ENCODE measurements at places on chromosomes 1 and 21.

DNA sequence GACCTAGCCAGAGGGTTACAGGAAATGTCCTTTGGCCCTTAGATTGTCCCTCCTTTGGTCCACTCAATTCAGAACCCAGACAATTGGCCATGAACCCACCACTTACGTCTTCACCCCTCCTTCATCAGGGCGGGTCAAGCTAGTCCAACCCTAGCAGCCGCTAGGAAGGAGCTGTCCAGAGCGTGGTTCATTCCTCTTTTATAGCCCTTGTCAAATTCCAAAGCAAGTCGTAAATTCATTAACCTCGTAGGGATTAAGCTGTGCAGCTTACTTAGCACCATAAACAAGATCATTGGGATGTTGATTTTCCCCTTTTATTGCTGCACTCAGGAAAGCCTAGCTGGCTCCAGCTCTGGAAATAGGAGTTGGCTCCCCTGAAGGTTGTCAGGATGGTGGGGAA lies 90.1 kb downstream of the TMEM53 start:
- no peak for DNase-seq

DNA sequence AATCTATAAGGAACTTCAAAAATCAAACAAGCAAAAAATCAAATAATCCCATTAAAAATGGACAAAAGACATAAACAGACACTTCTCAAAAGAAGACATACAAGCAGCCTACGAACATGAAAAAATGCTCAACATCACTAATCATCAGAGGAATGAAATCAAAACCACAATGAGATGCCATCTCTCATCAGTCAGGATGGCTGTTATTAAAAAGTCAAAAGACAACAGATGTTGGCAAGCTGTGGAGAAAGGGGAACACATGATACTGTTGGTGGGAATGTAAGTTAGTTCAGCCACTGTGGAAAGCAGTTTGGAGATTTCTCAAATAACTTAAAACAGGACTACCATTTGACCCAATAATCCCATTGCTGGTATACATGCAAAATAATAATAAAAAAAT lies 226.4 kb downstream of the S1PR1 start:
- no peak for DNase-seq

- DNase-seq: no peak
Measured at GRCh38 chr1:86933562-86934377, 19.3 kb downstream of the HS2ST1 start.

- DNase-seq: peak; percentile 78
Measured at GRCh38 chr1:110962892-110963690, 631 bp downstream of the LRIF1 start.

- no peak for DNase-seq
Measured at GRCh38 chr21:40863839-40864238, 16.9 kb upstream of the DSCAM start.

- DNase-seq: no peak
Measured at GRCh38 chr21:46126309-46127238, 28.7 kb downstream of the COL6A2 start.

- no peak for DNase-seq
Measured at GRCh38 chr21:34074283-34075090, 1.1 kb downstream of the MRPS6 start.

- DNase-seq: no peak
Measured at GRCh38 chr1:228155596-228156514, 6.1 kb downstream of the GJC2 start.

DNA sequence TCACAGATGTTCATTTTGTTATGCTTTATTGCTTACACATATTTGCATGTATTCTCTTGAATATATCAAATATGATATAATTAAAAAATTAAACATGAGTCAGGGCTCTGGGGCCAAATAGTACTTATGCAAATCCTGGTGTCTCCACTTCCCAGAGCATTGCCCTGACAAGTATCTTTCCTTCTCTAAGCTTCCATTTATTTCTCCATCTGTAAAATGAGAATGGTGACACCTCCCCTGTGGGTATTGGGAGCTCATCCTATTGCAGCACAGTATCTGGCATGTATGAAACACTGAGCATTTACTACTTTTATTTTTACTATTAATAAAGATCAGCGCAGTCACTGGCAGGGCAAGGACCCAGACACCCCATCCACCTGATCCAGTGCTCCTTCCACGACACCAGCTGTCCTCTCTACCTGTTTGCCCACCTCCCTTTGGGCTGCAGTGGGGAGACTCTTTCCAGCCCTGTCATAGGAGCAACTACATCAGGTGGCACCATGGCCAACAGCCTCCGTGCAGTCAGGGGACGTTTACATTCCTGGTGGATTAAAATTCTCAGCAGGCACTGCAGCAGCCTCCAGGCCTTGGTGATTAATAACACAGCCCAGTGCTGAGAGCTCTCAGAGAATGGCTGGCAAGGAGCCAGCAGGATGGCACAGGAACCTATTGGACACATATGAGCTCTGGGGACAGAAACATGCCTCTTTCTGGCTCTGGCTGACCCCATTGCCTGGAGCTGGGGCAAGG lies 113.0 kb downstream of the DMRTB1 start:
- peak; percentile 80 for DNase-seq

DNA sequence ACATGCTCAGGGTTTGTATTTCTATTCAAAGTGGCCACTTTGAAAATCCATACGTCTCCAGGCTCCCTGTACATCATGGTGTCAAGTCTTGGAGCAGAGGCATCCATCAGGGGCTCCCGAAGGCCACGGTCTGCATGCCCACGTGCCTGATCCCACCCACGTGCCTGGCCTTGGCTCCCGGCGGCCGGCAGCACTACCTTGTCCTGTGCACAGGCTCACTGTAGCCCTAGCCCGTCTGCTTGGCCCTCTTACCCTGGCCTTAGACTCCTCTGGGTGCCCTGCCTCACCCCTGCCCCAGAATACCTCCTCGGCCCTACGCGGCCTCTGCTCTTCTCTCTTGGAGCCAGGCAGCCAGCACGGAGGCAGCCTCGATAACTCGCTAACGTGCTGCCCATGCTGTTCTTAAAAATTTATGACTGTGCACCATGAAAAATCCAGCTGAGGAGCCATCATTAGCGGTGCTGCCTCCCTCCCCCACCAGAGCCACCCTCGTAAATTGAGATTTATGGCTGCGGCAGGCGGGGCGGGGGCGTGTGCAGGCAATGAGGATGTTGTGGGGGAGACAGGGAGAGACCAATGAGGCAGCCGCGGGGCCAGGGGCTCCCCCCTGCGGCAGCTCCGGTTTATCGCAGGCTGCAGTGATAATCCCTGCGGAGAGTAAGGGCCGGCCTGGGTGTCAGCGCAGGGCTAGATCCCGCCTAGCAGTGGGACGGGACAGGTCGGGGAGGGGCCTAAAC lies 24.6 kb downstream of the DMAP1 start:
- DNase-seq: no peak

- DNase-seq: no peak
Measured at GRCh38 chr1:29279406-29279805, 43.1 kb downstream of the PTPRU start.

DNA sequence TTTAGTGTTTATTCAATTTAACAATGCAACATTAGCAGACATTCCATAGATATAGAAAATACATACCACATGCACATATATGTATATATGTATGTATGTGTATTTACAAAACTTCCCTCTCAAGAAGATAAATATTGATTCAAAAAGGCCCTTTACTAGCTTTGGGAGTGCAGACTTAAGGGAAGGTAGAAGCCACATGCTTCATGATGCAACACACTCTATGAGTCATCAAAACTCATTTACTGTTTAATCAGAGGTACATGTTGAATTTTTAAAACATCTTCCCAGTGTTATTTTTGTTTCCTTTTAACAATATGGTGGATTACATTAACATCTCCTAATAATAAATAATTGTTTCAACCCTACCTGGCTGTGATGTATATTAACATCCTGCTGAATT lies 61.4 kb upstream of the KIRREL1 start:
- DNase-seq: no peak

GRCh38 chr1:87735750-87736149 lies 407.1 kb downstream of the LMO4 start:
- no peak for DNase-seq

DNA sequence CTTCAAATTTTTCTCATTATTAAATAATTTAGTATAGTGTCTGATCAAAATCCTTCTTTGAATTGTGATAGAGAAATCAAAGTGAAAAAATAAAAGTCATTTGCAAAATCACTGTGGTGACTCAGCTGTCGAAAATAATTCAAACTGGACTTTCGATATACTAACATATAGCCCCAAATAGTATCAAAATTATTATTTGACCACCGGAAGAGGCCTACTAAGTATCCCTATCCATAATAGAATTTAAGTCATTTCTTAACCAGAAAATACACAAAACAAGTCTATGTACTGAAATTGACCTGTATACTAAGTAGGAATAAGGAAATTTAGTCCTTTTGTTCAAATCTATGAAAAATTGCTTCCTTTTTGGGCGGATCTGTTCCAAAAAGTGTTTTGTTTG lies 180.7 kb downstream of the MRPL39 start:
- DNase-seq: no peak

DNA sequence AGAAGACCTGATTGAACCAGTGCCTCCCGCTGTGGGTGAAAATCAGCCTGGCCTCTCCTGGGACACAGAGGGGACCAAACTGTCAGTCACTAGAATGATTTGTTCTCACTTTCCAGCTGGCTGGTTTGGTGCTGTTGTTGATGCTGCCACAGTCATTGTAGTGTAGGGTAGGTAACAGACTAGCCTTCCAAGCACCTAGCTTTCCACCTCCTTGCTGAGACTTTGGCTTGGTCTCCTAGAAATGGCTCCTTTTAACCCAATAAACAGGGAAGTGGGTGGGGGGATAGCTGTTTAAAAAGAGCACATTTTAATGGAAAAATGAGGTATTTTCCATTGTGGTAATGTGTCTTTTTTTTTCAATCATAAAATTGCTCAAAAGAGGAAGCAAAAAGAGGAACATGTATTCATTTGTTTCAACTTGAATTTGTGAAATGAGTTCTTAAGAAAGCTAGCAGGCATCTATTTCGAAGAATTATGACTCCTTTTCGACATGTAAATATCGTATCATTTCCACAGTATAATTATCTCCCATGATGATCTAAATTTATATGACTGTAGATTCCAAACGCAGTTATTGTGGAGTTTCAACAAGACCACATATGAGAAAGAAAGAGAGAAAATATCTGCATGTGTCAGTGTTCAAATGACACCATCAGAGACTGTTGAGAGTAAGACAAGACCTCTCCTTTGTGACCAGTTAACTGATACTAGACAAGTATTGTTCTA lies 190.1 kb downstream of the HLX start:
- no peak for DNase-seq

GRCh38 chr21:44291936-44292811 lies 6.5 kb downstream of the AIRE start:
- no peak for DNase-seq

DNA sequence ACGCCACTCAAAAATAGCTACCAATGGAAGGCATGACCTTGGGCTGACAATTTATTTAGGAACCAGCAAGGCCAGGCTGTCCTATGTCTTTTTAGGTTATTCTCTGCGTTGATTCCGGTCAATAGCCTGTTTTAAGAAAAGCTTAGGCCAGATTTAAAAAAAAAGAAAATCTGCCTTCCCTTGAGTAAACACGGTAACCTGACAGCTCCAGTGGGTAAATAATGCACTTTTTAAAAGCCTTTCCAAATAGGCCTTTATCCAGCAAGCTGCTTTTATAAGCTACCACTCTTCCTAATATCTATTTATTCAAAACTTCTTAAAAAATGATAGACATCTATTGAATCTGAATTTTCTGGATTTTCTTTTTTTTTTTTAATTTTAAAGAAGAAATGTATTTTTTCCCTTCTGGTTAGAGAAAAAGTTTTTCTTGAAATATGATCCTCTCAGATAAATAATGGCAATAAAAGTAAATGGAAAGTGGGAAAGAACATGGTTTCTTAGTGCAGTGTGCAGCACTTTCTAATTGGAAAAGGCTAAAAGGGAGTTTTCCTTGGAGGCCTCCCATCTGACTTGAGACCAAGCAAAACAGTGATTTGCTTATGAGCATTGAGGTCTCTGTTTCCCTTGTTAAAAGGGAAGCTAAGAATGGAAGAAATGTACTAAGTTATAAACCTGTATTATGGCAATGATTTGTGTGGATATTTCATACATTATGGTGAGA lies 281.0 kb upstream of the RUNX1 start:
- no peak for DNase-seq

DNA sequence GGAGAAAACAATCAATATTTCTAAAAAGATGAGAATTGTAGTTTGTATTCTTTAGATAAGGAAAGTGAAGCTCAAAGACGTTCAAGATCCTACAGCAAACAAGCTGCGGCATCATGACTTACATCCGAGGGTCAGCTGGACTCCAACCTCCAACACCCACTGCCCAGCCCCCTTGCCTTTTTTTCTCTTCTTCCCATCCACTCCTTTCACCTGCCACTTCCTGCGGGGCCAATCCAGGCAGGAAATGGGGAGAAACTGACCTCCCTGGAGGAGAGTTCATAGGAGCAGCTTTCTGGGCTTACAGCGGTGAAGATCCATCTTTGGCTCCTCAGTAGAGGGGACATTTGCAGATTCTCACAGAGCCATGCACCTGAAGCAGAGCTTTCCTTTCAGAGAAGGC lies 361.5 kb downstream of the PTPRU start:
- DNase-seq: no peak
